Nucleus accumbens (tissue), 56 donors: ENCODE measurements at places on chromosomes 1 and 21.

DNA sequence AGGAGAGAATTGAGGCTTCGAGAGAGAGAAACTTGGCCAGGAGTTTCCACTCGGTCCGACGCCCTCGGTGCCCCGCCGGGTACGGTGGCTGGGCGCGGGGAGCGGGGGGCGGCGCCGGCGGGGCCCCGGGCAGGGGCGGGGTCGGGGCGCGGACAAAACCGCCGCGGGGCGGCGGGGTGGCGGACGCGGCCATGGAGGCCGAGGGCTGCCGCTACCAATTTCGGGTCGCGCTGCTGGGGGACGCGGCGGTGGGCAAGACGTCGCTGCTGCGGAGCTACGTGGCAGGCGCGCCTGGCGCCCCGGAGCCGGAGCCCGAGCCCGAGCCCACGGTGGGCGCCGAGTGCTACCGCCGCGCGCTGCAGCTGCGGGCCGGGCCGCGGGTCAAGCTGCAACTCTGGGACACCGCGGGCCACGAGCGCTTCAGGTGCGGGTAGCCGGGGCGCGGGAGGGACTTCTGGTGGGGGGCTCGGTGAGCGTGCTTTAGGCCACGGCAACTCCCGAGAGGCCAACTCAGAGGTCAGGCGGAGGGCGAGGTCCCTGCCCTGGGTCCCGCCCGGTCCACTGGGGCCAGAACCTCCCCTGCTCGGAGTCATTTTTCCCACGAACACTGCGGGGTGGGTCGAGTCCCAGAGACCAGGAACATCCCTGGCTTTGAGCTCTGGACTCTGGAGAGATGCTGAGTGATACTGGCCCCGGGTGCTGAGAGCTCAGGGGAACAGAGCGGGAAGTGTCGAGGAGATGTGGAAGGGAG is 431 bp downstream of the RAB42 start:
- DNase-seq = no peak

- no peak for DNase-seq
These were observed 7.1 kb downstream of the GLIS1 start for GRCh38 chr1:53731779-53732305.

DNA sequence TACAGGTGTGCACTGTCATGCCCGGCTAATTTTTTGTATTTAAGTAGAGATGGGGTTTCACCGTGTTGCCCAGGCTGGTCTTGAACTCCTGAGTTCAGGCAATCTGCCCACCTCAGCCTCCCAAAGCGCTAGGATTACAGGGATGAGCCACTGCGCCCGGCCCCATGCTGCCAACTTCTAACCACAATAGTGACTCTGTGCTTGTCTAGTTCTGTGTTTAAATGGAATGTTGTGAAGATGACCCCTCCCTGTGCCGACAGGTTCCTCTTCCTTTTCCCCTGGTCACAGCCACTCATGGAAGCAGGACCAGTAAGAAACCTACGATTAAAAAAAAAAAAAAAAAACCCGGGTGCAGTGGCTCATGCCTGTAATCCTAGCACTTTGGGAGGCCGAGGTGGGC is 4.7 kb downstream of the MAP1LC3C start:
- no peak for DNase-seq

DNA sequence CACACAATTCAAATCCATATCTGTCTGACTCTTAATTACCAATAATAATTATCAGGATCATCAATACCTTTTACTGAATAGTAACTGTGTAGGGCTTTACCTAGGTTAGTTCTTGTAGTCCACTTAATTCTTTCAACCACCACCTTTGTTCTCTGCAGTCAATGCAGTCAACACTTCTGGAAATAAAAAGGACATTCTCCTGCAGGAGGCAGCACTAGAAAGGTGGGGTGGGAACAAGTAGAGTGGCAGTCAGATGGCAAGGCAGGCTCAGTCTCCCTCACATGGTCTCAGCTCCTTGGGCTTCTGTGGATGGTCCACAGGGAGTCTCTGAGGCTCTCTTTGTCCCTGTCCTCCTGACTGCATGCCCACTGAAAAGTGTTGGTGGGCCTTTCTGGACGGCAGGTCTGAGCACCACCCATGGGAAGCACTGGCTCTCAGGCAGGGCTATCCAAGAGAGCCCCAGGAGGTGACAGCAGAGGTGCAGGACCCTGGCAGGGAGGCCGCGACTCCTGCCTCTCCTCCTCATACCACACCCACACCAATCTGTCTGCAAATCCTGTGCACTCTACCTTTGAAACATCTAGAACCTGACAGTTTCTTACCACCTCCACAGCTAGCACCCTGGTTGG is 237.3 kb downstream of the FOXD2 start:
- no peak for DNase-seq

- no peak for DNase-seq
These were observed 24.2 kb downstream of the MPZ start for GRCh38 chr1:161285521-161285920.

DNA sequence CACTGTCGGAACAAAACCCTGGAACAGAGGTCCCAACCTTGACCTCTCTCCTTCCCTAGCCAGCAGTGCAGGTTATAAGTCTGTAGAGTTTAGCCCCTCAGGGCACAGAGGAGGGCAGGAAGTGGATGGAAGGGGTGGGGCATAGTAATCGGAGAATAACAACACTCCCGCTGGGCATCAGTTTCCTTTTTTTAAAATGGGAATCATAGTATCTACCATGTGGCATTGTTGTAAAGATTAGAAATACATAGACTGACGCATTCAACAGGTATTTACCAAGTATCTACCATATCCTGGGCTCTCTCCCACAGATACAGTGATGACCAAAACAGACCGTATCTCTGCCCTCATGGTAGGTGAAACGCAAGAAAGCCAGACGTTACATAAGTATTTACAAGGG is 24.9 kb upstream of the ATF3 start:
- no peak for DNase-seq

DNA sequence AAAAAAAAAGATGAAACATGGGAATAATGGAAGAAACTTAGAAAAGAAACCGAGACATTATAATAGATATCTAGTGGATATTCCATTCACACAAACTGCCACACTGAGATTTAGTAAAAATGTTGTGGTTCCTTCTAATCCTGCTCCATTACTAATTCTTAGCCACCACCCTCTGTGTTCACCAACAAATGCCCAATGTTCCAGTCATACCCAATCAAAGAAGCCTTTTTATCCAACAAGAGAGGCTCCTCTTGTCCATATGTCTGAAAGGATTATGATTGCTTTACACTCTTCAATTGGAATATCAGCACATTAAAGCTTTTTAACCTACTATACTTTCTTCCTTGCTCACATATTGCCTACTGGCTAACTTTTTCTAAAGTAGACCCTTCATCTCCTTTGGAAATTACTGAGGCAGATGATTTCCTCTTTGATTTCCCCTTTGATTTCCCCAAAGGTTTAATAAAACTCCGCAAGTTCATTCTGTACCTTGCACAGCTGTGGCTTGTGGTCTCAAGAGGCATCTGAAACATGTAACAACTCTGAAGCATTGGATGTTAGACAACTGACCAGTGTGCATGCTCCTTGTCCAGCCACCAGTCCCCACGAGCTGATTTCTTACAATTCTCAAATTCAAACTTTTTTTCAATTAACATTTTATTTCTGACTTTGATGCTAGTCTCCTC is 305.6 kb upstream of the LYPLAL1 start:
- no peak for DNase-seq

DNA sequence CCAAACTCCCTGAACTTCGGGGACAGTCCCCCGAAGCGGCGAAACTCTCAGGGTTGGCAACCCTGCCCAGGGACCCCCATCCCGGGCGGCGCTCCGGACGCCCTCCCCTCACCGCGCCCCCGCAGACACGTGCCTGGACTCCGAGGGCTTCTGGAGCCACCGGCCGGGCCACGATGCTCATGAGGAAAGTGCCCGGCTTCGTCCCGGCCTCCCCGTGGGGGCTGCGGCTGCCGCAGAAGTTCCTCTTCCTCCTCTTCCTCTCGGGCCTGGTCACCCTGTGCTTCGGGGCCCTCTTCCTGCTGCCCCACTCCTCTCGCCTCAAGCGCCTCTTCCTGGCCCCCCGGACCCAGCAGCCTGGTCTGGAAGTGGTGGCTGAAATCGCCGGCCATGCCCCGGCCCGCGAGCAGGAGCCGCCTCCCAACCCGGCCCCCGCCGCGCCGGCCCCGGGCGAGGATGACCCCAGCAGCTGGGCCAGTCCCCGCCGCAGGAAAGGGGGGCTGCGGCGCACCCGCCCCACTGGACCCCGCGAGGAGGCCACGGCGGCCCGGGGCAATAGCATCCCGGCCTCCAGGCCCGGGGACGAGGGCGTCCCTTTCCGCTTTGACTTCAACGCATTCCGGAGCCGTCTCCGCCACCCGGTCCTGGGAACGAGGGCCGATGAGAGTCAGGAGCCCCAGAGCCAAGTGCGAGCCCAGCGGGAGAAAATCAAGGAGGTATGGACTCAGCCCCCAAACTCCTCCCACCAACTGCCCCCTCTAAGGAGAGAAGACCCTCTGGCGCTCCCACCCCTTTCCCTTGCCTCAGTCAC is 1.2 kb downstream of the MAN1C1 start:
- no peak for DNase-seq

GRCh38 chr1:231318015-231318355 is 19.7 kb downstream of the EXOC8 start:
- DNase-seq = no peak

- DNase-seq = no peak
These were observed 127.5 kb upstream of the SOD1 start for GRCh38 chr21:31531967-31532366.

GRCh38 chr1:22437573-22437972 is 14.1 kb upstream of the ZBTB40 start:
- no peak for DNase-seq

- no peak for DNase-seq
These were observed 59.0 kb upstream of the RAVER2 start for GRCh38 chr1:64685765-64686341.

DNA sequence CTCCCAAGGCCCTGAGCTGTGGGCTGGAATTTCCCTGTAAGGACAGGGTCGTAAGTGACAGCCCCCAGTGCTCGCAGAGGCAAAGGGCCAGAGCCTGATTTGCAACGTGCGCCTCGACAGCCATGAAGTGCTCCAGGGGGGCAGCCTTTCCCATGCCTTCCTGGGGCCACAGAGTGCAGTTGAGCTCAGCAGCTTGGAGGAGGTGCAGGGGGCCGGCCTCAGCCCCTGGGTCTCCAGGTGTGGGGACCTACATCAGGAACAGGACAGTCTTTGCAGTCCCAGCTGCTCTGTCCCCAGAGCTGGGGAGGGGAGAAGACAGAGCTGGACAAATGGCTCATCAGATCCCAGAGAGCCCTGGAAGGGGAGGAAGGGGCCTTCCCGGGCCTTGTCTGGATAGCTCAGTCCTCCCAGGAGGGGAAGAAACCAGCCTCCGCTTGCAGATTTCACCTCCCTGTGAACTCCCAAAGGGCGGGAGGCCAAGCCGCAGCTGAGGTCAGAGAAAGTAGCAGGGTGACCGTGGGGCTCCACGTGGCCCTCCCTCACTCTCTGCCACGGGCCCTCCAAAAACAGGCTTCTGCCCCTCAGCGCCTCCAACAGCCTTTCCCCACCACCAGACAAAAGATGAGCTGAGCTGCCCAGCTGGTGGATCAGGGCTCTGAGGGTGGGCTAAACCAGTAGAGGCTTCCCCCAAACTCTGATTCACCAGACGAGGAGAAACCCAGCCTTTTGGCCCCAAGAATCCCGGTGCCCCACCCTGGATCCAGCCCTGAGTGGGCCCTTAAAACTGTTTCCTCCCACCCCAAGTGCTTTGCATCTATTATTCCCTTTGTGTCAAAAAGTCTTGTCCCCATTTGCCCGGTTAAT is 76.5 kb downstream of the DHRS3 start:
- DNase-seq = no peak

- DNase-seq = peak; percentile 72
These were observed 814 bp upstream of the DYRK3 start for GRCh38 chr1:206634365-206635079.

GRCh38 chr1:214067397-214067796 is 79.6 kb downstream of the PROX1 start:
- no peak for DNase-seq

DNA sequence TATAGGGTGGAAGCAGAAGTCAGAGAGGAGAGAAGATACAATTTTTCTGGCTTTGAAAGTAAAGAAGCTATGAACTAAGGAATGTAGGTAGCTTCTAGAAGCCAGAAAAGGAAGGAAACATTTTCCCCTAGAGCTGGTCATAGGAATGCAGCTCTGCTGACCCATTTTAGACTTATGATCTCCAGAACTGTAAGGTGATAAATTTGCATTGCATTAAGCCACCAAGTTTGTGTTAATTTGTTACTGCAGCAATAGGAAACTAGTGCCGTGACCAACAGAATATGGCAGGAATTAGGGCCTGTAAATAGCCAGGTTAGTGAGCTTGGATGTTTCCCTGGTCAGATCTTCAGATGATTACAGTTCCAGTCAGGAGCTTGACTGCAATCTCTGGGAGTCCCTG is 244.3 kb upstream of the C1orf105 start:
- no peak for DNase-seq

- DNase-seq = no peak
These were observed 12.0 kb downstream of the ADGRL2 start for GRCh38 chr1:81812712-81813111.

GRCh38 chr1:53585129-53585528 is 125.9 kb downstream of the DMRTB1 start:
- DNase-seq = no peak

GRCh38 chr1:28157894-28158293 is 18.6 kb downstream of the PTAFR start:
- no peak for DNase-seq

- DNase-seq = no peak
These were observed 352.1 kb downstream of the TBX15 start for GRCh38 chr1:118636004-118636403.
